Mesenteric fat pad (tissue), 1 donor: ENCODE measurements at places on chromosomes 13 and 19.
A peak's percentile ranks its signal among the peaks of the same experiment; 100 is the strongest.

DNA sequence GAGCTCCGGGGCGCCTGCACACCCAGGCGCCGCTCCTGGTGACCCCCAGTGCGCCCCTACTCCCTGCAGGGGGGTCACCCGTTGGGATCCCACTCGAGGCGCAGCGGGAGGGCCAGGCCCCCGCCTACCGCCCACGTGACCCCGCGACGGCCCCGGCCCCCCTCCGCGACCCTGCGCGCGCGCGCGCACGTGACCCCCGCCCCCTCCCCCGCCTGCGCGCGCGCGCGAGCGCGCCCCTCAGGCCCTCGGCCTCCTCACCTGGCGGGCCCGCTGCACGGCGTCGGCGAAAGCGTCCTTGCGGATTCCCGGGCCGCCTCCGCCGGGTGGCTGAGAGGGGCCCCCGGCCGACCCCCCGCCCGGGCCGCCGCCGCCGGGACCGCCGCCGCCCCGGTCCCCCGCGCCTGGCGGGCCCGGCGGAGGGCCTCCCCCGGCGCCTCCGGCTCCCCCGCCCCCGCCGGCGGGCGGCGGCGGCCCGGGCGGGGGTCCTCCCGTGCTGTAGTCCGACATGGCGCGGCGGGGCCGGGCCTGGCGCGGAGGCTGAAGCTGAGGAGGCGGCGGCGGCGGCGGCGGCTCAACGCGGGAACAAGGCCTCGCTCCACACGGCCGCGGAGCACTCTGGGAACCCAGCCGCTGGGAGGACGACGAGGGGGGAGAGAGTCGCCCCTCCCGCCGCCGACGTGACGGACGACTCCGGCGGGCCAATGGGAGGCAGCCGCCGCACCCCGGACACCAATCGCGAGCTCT is at the start of gene KHSRP:
TSS of gene KHSRP (minus strand) at position 617 of the 744 bp plus-strand sequence. CDS start at position 507, 110 bp downstream.
- no peak for DNase-seq

DNA sequence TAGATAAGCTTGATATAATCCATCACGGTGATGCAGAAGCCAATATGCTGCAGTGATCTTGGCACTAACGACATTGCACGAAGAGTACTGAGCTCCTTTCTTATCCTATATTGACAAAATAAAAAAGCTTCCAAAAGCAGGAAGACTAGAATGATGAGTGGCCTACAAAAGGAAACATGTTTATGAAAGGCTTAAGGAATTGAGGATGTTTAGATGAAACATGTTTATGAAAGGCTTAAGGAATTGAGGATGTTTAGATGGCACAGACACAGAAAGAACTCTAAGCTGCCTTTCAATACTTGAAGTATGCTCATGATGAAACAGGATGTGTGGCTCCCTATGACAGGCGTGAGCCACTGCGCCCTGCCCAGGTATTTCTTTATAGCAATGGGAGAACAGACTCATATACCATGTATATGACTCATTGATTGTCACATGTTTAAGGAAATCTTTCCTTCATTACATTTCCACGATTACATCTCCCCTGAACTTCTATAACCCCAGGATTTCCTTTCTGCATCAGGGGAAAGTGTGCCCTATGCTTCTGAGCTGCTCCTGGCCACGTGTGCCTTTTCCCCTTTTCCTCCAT is 690.8 kb upstream of the ARGLU1 start:
- no peak for DNase-seq

GRCh38 chr19:34365463-34366401 is 736 bp downstream of the GPI start:
- no peak for DNase-seq

- no peak for DNase-seq
These were observed 428.3 kb upstream of the MIR17HG start for GRCh38 chr13:90919153-90919552.

DNA sequence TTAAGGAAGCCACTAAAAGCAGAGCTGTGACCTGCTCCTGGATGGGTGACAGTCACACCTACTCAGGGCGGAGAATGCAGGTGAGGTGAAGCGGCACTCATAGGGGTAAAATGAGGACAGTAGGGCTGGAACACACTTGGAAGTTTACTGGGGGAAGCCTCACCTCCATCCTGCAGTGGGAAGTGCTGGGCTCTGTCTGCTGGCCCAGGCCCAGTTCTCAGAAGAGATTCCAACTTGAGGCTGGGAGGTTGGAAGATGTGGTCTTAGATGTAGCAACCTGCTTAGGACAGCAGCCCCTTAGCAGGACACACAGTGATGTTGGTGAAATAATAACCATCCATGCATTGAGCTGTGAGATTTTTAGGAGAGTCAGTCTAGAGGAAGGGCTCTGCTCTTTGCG is 4.6 kb downstream of the MEDAG start:
- peak; percentile 60 for DNase-seq

DNA sequence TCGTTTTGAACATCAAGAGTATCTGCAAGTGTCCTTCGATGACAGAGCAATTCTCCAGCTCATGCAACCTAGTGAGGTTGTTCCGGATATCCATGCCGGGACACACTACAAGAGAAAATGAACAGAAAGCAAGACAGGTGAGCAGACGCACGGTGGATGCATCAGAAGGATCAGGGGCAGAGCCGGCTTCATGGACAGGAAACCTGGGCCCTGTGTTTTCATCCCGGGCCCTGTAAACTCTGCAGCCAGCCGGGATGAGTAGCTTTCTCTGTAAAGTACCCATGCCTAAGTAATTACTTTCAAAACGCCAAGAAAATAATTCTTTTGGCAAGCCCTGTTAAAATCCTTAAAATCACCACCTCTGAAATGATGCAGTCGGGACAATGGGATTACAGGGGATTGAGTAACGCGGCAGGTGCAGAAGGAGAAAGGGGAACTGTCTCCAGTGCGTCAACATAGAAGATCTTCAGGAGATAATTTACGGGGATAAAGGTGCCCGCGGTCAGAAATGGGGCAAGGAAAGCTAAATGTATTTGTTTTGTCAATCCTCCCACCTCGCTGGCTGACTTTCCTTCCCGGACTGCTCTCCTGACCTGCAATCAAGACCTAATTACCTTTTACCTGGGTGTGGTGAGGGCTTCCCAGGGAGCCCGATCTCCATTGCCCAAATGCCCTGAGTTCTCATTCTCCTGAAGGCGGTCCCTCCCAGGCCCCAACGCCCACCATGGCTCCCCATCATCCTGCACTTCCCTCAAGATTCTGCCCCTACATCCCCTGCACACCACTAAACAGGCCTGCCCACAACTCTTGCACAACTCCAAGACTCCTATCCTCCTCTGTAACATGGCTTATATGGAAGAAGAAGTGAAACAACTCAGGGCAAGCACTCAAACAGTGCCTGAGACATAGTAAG is 26.2 kb downstream of the INSR start:
- DNase-seq, result no peak

DNA sequence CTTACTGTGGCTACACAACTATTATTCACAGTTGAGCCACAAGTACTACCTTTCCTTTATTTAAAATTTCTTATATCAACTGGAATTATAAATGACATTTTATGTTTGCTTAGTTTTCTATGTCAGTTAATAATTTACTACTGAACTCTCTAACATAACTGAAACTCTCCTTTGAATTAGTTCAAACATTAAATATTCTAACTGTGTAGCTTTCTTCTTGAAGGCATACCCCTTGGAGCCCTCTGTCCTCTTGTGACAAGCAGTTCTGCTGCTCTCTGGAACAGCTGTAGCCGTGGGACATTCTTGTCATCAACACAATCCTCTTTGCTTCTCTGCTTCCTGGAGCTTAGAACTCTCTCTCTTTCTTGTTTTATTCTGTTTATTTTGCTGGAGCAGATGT is 244.8 kb downstream of the NHLRC3 start:
- no peak for DNase-seq
